ENCODE measurements at places on chromosomes 11 and 22.

GRCh38 chr11:95055283-95055897, 6.2 kb downstream of the KDM4F start:
- DNase-seq = no peak

DNA sequence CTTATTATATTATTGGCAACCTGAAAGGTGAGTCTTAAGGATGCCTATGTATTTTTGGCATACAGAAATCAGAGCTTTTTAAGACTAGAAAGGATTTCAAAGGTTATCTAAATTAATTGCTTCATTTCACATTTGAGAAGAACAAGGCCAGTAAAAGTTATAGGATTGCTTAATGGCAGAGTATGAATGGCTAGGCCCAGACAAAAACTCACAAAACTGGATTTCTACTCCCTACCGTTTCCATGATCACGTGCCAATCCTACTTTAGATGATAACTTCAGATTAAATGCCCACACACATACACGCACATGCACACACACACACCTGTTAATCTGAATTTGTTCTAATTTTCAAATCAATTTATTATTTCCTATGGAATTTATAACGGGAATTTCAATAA, 1.8 kb upstream of the PDE3B start:
- DNase-seq = no peak

- no peak for DNase-seq
These were observed 4.8 kb upstream of the NLRP10 start for GRCh38 chr11:7969756-7970646.

DNA sequence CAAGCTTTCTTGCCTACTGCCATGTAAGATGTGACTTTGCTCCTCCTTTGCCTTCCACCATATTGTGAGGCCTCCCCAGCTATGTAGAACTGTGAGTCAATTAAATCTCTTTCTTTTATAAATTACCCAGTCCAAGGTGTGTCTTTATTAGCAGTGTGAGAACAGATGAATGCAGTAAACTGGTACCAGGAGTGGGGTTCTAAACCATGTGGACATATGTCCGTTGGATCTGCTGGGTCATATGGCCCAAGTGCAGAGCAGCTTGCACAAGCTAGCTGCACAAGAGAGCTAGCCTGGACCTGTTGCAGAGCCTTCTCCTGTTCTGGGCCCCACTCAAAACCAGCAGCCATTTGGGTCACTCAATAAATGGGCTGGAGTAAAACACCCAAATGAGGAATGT, 177.1 kb downstream of the HIPK3 start:
- DNase-seq = no peak
